ENCODE measurements at places on chromosomes 6 and 20.

DNA sequence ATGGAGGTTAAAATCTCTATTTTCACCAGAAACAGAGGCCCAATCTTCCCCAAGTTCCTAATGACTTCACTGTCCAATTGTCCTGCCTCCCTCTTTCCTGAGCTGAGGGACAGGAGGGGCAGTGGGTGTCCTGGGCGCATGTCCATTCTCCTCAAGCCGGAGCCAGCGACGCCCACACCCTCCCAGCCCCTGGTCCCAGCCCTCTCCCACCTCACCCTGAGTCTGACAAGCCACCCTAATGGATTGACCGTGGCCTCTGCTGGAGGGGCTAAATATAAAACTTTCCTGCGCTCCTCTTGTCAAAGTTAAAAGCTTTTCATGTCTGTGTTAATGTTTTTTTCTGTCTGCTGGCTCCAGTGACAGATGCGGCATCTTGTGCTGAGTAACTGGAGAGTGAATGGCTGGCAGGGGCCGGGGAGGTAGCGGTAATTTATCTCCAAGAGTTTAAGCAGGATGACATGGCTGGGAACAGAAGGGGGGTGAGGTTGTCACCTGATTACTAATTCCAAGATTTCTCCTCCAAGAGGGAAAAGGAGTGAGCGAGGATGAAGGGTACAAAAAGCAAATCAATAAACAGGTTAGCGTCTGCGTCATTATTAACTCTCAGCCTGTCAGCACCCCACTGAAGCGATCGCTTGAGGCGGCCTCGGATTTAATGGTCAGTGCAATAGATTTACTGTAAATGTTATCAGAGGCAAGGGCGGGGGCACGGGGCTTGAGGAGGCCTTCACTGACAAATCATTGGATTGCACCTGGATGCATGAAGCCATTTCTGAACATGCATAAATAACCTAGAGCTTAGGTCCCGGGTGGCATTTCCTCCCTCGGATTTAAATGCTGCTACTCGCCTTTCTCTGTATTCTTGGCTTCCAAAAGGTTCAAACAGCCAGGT lies 118.1 kb upstream of the MAFB start:
- no peak for DNase-seq

DNA sequence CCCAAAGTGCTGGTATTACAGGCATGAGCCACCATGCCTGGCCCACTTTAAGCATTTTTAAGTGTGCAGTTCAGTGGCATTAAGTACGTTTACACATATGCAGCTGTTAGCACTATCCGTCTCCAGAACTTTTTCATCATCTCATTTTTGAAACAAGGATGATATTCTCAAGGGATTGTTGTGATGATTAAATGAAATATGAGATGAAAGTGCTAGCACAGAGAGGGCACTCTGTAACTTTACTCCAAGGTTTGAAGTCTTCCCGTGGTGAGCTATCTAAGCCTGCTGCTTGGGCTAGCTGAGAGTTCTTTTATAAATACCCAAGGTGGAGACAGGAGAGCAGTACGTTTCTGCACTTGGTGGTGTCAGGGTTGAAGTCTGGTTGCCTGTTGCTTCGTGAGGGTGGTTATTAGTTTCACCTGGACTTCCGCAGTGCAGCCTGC lies 6.6 kb downstream of the TM9SF4 start:
- DNase-seq: no peak

- no peak for DNase-seq
Observed at GRCh38 chr6:144659202-144660182, 374.4 kb downstream of the UTRN start.

DNA sequence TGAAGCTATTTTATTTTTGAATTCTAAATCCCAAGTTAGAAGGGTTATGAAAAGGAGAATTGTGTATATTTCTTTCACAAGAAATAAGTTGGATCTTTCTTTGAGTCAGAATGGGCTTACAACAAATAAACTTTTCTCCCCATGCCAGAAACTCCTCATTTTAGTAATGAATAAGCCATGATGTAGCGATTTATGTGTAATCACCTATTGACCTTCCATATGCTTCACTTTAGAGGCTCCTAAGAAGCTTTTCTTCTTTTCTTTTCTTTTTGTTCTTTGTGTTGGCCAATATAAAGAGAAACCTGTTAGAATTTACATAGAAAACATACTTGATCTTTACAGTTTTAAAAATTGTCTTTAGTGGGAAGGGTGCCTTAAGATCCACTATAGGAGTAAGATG lies 370.2 kb downstream of the UTRN start:
- DNase-seq: no peak

DNA sequence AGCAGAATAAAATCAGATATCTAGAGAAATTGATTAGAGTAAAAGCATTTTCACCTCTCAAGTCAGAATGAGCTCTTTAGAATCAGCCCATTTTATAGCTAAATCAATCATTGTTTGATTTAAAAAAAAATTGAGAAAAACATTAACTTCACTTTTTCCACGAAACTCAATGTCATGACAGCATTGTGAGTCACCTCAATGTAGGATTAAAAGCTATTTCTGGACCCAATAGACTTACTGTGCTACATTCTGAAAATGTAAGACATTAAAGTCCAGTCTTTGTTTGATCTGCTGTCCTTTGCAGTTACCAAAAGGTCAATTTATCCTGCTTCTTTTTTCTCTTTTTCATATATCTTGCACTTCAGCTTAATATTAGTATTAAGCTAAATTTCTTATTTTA lies 519.4 kb upstream of the ZNF337 start:
- DNase-seq: no peak

DNA sequence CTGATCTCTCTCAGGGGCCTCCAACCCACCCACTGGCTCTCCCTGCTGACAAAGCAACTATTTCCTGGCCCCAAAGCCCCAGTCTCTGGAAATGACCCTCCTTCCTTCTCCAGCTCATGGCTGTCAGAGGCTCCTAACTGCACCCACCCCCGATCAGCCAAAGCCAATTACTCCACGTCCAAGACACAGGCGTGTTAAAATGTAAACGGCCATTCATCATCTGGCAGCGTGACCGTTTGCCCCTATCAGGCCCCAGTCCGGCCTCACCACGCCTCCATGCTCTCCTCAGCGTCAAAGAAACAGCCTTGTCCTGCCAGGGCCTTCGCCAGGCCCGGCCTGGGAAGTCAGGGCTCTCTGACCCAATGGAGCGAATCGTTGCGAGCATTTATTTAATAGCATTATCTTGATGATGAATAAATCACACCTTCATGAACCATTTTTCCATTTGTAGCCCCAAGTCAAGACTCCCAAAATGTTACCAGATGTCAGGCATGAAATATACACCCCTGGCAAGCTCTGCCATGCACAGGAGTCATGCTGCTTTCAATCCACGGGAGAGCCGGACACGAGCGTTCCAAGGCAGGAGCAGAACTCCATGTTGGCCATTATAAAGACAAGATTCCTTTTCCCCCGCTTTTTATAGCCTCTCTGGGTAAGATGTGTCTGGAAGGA lies 17.7 kb downstream of the RIPOR3 start:
- DNase-seq: no peak

DNA sequence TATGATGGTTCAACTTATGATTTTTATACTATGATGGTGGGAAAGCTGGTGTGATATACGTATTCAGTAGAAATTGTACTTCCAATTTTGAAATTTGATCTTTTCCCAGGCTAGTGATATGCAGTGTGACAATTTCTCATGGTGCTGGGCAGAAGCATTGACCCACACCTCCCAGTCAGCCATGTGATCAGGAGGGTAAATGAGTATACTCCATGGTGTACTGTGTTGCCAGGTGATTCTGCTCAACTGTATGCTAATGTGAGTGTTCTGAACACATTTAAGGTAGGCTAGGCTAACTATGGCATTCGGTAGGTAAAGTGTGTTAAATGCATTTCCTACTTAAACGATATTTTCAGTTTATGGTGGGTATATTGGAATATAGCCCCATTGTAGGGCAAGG lies 19.1 kb downstream of the PTPRA start:
- no peak for DNase-seq

All from cortex of kidney (tissue), 1 donor.